ENCODE measurements at places on chromosomes 6 and 20. TPM values are rescaled to one million over a fixed set of nuclear protein-coding genes. Genes with fewer than 3 reads are reported as not detected.

SMLR1 gene
- not detected for total RNA-seq

DNA sequence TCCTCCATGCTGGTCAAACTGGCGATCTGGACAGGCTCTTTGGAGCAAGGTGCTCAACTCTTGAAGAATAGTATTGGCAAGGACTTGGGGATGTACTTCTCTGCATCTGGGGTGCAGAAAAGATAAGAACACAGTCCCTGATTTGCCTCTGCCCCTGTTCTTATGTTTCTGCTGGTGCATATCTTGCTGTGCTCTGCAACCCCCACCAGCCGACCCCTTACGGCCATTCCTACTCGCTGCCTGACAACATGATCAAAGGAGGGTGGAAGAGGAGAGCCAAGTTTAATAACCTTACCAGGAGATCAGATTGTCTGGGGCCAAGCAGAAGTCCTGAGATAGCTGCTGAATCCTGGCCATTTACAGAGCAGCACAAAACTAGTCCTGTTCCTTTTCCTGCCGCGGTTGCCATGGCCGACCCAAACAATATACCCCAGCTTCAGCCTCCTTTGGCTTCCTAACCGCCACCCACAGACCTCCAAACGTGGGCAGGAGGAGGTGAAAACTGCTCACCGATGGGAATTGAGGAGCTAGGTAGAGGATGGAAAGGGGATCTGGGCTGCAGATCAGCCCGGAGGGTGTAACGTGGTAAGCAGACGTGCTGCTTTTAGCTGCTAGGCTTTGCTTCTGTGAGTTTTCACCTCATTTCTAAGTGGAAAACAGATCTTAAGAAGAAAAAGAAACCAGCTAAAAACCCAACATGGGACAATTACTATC lies 60.9 kb downstream of the ATXN1 start:
- no peak for DNase-seq

GRCh38 chr20:32344835-32345506 lies 13.2 kb upstream of the ASXL1 start:
- no peak for DNase-seq

DNA sequence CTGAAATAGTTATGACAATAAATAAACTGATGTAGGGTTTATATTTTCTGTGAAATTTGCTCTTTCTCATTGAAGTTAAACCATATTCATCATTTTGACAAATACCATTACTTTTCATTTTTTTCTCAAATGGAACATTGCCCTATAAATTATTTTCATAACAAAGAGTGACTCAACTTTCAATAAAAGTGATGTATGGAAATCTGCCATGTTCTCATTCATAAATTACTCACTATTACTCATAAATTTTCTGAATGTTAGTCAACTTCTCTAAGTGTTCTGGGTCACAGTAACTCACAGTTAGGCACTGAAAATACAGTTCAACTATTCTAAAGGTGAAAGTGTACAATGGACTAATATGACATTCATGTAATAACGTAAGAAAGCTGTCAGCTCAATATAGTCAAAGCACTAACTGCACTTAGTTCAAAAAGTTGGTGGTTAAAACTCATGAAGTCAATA lies 19.0 kb upstream of the STX11 start:
- no peak for DNase-seq

DNA sequence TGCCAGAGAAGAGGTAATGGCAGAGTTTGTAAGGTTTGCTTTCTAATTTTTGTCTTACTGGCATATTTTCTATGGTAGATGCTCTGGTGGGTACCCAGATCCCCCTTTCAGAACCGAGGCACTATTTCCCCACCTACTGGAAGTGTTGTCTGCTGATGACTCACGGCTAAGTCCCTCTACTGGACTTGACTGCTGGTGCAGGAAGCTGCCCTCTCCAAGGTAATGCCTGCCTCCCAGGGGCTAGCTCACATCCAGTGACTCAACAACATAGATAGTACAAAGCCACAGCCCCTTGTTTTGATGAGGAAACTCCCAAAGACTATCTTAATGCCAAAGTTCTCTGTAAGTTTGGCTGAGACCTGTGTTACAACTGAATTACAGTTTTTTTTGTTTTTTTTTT lies 285.4 kb upstream of the FLRT3 start:
- no peak for DNase-seq

- DNase-seq = no peak
Measured at GRCh38 chr6:89711801-89712200, 73.3 kb upstream of the LYRM2 start.
